ENCODE measurements at places on chromosomes 11 and 22.

DNA sequence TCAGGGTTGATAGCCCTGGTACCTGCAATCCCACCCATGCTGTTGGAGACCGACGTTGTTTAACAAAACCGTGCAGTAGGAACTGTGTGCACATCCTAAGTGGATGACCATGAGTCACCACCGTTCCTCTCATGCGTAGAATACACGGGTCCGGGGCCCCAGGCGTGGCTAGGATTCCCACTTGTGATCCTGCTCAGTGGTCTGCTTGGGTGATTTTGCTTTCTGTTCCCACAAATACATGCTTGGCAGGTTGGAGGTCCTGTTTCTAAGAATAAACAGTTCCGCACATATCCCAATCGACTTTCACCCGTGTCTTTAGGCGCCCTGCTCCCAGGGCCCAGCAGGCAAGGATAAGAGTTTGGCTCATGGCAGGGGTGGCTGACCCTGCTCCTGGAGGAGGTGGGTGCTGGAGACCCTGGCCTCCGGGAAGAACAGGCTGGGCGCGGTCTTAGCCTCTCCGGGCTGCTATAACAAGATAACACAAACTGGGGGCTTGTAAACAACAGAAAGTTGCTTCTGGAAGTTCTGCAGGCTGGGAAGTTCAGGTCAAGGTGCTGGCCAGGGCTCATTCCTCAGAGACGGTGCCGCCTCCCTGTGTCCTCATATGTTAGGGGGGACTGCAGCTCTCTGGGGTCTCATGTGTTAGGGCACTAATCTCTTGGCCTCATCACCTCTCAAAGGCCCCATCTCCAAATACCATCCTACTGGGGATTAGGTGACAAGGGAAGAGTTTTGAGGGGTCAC, 1028.3 kb downstream of the BRD1 start:
- no peak for DNase-seq

- no peak for DNase-seq
Observed at GRCh38 chr11:46243796-46244109, 33.7 kb upstream of the CREB3L1 start.

GRCh38 chr11:97717922-97718321, 1302.8 kb upstream of the CNTN5 start:
- DNase-seq, result no peak

DNA sequence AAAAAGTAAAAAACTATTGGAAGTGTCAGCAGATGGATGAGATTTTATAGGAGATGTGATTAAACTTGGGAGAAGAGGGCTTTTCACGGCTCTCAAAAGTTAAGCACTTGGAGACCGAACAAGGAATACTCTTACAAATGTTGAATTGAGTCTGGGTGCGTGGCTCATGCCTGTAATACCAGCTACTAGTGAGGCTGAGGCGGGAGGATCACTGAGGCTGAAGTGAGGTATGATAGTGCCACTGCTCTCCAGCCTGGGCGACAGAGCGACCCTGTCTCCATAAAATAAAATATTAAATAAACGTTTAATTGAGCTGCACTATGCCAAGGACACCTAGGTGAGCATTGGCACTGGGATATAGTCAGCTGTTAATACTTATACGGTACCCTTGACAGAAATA, 1.9 kb downstream of the CEP57 start:
- no peak for DNase-seq

- DNase-seq, result no peak
Observed at GRCh38 chr11:46222490-46223251, 54.8 kb upstream of the CREB3L1 start.

GRCh38 chr11:67351275-67352005, 1.9 kb downstream of the POLD4 start:
- peak; percentile 88 for DNase-seq

DNA sequence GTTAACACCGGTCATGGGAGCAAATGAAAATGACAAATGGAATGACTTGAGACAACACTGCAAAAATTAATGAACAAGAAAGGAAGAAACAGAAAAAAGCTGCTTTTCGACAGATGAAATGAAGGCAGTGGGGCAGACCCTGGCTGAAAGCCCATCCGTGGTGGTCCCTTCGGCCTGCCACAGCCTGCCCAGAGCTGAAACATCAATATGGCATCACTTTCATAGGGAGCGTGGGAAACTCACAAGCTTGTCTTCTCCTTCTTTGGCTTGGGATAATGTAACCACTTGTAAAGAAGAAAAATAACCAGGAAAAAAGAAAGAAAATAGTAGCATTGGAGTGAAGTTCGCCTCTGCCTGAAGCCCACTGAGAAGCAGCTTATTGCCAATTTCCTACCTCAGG, 78.8 kb downstream of the CTTN start:
- no peak for DNase-seq

GRCh38 chr11:112498701-112499100, 238.0 kb upstream of the PLET1 start:
- DNase-seq, result no peak

GRCh38 chr22:30170129-30170528, 76.4 kb downstream of the LIF start:
- DNase-seq, result no peak

- DNase-seq, result no peak
Observed at GRCh38 chr11:78995171-78995570, 420.5 kb upstream of the NARS2 start.

GRCh38 chr11:26331911-26332571, at the start of gene ANO3:
TSS of gene ANO3 (plus strand) at chr11:26332130. CDS start at chr11:26332276, 146 bp downstream.
- DNase-seq, result peak; percentile 82

DNA sequence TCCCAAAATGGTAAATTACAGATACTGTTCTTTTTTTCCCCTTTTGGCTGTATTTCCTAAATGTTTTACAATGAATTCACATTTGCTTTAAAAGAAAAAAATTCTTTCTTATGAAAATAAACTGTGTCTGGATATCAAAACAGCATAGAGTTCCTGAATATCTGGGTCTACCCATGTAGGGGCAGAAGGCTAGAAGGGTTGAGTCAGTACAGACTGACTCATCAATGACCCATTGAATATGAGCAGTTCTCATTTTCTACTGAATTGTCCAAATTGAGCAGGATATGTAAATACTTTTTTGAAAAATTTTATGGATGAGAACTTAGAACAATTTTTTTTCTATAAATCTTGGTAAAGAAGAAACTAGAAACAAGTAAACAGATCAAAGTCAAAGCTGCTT, 16.3 kb upstream of the C11orf87 start:
- DNase-seq, result no peak

DNA sequence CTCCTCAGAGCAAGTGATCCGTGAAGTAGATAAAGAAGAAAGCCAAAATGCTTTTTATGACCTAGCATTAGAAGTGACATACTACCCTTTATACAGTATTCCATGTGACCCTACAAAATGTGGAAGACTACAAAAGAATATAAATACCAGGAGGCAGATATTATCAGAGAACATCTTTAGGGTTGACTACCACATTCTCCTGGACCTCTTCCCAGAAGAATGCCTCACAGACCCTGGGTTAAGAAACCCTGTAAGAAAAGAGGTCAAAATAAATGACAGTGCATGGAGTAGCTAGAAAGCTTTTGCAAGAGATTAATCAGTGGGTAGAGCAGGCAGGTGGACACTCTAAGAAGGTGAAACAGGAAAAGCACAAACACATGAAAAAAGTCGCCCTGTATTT, 69.2 kb downstream of the FANCF start:
- DNase-seq, result no peak

- no peak for DNase-seq
Observed at GRCh38 chr22:16936625-16937024, 71.4 kb downstream of the GAB4 start.

GRCh38 chr11:68002938-68003845, 705 bp downstream of the UNC93B1 start:
- no peak for DNase-seq

GRCh38 chr22:32649515-32650200, 151.8 kb upstream of the TIMP3 start:
- DNase-seq, result no peak

DNA sequence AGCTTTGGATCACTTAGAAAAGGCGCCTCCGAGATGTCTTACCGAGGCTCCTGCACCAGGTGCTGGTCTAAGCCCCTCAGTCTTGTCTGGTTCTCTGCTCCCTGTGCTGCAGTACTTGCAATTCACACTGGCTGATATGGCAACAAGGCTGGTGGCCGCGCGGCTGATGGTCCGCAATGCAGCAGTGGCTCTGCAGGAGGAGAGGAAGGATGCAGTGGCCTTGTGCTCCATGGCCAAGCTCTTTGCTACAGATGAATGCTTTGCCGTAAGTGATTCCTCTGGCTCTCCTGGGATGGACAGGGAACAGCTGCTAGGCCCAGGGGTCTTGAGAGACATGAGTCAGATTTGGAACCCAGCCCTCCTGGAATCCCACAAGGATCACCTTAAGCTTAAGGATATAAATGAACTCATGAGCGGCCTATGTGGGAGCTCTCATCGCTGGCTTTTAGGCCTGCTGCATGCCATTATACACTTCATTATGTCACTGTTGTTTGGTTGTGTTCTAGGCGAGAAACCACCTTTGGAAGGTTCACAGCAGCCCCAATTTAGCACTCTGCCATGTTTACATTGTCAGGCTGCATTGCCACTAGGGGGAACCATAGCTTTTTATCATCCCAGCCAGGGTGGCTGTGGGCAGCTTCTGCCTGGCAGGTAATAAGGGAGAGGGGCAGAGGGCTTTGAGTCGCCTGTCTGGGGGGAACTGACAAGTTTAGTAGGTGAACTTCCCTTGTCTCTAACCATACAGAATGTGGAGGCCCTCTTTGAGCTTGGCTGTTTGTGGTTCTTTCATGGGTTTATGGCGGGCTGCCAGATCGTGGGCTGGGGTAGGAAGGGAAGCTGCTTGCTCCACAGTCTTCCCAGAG, 8.5 kb downstream of the ACAD8 start:
- DNase-seq, result peak; percentile 26

- DNase-seq, result no peak
Observed at GRCh38 chr22:28115426-28115825, 196.4 kb upstream of the PITPNB start.

GRCh38 chr22:35991168-35991567, 37.5 kb downstream of the RBFOX2 start:
- DNase-seq, result peak; percentile 56

DNA sequence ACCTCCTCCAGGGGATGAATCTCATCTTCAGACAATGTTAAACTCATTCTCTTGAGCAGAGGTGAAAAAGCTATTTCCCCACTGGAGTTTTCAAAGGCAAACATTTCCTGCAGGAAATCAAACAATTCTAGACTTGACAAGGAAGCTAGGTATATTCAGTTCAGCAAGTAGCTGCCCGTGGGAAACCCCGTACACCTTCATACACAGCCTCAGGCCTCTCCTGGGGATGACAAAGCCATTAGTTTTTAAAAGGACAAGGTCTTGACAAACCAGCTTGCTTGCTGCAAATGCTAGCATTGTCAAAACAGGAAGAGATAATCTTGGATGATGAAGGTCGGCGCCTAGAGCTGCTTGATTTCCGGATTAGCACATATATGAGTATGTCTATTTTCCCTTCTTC, 1630.8 kb upstream of the TENM4 start:
- DNase-seq, result no peak

DNA sequence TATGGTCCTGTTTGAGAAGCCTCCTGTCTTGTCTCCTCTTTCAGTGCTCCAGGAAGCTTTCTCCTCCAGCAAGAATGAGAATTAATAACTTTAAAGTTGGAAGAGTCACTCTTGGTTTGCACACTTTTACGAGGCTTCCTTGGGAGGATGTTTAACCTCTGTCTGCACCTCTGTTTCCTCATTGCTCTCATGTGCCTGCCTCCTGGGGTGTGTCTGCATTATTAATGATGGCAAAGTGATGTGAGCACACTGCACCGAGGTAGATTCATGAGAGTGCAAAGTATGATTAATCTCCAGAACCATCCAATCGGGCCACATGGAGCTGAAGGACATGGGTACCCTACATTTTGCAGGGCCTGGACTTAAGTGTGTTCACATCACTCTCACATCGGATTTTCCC, 73.5 kb upstream of the TENM4 start:
- DNase-seq, result no peak

- DNase-seq, result peak; percentile 75
Observed at GRCh38 chr11:64000026-64000739, 13.9 kb downstream of the OTUB1 start.

- DNase-seq, result no peak
Observed at GRCh38 chr22:25021976-25022711, 69.6 kb downstream of the KIAA1671 start.

Measured in fibroblast of pulmonary artery (primary cell).